RWPE2 (cell line): ENCODE measurements at places on chromosomes 16 and 17.
A peak's percentile ranks its signal among the peaks of the same experiment; 100 is the strongest.

DNA sequence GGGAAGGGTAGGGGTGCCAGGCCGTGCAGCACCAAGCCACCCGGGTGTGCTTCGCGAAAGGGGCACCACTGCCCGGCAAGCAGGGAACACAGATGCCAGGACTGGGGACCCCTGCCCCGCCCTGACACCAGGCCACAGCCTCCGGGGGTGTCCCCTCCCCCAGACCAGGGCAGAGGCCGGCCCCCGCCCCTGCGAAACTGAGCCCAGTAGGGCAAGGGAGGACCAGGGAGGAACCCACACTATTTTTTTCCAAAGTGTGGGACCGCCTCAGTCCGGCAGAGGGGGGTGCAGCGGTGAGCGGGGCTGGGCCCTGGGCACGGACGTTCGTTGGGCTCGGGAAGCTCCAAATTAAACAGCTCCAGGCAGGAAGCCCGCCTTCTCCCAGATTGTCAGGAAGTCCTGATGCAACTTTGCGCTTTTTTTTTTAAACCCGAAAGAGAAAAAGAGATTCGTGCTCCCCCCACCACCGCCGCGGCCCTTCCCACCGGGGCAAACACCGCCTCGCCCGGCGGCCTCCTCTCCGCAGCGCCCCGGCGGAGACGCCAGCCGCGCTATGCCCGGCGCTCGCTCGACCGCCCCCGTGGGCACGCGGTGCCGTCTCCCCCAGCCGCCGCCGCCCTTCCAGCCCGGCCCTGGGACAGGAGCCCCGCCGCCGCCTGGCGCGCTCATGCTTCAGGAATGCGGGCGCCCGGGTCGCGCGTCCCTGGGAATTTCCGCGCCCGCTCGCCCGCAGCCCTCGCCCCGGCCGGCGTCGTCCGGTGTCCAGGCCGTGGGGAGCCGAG, 755 bp downstream of the PIEZO1 start:
- peak; percentile 77 for DNase-seq

DNA sequence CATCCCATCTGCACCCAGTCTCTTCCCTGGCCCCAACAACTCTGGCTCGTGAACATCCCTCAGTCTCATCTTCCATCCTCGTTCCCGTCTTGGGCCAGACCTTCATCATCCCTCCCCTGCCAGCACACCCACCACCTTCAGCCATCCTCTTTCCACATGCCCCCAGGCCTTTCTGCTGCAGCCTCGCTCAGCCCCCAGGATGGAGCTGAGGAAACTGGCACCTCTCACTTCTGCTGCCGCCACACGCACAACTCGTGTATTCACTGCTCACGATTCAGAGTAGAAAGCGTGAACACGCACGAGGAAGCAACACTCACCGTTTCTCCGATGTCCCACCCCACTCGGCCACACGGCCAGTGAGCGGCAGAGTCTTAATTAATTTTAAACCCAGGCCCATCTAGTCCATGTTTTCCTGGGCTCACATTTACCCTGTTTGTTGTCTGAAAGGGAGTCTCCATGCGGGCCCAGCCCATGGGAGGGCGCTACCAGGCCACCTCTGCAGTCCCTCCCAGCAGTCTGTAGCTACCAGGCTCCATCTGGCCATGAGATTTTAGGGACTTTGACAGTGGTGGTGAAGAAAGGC, 12.5 kb downstream of the C16orf90 start:
- no peak for DNase-seq

- no peak for DNase-seq
Observed at GRCh38 chr17:8997994-8998628, 23.2 kb upstream of the NTN1 start.

- no peak for DNase-seq
Observed at GRCh38 chr17:72342627-72343527, 222.1 kb downstream of the SOX9 start.

DNA sequence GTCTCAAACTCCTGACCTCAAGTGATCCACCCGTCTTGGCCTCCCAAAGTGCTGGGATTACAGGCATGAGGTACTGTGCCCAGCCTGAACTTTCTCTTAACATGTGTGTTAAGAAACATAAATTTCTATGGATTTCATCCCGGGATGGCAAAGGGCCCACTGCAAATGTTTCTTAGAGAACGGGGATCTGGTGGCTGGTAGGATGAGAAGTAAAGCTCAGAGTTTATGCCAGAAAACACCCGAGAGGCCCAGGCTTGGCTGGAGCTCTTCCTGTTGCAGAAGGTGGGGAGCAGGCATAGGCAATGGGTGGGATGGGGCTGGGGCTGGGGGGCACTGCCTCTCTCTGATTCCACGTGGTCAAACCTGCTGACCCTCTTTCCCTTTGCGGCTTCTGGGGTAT, 5.6 kb upstream of the CARHSP1 start:
- DNase-seq = no peak

GRCh38 chr17:60403962-60404361, 12.0 kb upstream of the USP32 start:
- no peak for DNase-seq

GRCh38 chr17:40678902-40679522, 14.0 kb upstream of the KRT222 start:
- DNase-seq = no peak

GRCh38 chr16:75198135-75198600, 8.8 kb downstream of the CTRB2 start:
- no peak for DNase-seq

- DNase-seq = no peak
Observed at GRCh38 chr16:3534126-3534525, 33.3 kb downstream of the CLUAP1 start.

DNA sequence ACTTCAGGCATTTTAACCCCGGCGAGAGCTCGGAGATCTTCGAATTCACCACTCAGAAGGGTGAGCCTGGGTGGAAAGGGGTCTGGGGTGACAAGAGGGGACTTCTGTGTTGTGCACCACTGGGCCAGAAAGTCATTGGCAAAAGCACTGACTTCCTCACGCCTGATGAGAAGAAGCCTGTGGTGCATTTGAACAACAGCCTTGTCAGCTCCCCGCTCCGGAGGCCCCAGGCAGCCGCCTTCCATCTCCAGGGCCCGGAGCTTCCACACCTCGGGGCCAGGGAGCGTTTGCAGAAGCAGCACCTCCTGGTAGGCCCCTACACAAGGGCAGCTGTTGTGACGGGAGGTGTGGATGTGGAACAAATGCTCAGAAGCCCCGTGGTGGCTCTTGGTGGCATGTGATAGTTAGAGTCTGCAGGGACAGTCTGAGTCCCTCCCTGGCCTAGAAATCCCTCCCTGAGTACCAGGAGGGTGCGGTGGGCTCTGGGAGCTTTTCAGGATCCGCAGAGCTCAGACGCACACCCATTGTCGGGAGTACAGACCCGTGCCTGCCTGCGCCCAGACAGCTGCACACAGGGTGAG, 9.7 kb downstream of the CACNG1 start:
- DNase-seq = peak; percentile 52

DNA sequence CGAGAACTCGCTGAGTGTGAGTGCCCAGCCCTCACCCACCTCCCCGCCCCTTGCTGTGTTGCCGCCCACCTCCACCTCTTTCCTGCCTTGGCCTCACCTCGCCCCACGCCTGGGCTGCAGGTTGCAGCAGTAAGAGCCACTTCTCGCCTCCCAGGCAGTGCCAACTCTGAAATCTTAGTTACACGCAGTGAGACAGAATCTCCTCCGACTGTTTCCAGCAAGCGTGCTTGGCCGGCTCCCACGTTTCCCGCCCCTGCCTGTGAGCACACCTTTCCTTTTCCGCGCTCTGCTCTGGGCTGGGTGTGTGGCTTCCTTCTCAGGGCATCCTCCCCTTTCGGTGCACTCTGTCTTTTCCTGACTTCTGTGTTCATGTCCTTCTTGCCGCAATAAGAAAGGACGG, 5.7 kb downstream of the ENGASE start:
- no peak for DNase-seq

GRCh38 chr16:63998-64913, 8.2 kb downstream of the RHBDF1 start:
- no peak for DNase-seq

GRCh38 chr17:36616061-36617029, 15.0 kb downstream of the MRM1 start:
- no peak for DNase-seq

DNA sequence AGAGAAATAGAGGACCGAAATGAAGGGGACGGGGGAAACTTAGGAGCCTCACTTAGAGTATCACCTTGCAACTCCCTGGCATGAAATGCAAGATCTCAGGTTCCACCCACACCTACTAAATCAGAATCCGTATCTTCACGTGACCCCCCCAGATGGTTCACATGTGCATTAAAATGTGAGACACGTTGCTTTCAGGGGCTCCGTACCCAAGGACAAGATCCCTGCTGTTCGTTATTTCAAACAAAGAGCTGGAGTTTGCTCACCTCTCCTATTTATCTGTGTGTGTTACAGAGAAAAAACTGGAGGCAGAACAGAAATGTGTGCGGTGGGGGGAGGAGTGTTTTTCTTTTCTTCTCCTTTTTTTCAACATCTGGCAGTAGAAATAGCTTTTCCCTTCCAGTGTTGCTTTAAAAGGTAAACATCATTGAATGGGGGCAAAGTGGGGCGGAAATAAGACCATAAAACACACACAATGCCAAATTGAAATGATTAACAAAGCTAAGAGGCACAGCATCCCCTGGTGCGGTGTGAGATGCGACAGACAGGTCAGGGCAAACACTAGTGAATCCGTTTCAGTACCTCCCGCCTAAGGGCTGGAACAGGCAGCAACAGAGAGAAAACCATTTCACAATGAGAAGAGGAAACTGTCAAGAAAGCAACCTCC, 145.4 kb downstream of the SOX9 start:
- DNase-seq = no peak

DNA sequence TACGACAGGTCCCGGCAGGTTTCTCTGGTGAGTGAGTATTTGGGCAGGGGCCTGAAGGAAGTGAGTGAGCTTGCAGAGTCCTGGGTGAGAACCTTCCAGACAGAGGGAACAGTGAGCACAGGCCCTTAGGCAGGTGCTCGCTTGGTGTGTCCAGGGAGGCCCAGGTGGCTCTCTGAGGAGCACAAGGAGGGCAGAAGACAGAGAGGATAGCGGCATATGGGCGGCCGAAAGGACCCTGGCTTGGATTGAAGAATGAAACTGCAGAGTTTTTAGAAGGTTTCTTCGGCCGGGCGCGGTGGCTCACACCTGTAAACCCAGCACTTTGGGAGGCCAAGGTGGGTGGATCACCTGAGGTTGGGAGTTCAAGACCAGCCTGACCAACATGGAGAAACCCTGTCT, 6.7 kb downstream of the DRG2 start:
- peak; percentile 54 for DNase-seq

DNA sequence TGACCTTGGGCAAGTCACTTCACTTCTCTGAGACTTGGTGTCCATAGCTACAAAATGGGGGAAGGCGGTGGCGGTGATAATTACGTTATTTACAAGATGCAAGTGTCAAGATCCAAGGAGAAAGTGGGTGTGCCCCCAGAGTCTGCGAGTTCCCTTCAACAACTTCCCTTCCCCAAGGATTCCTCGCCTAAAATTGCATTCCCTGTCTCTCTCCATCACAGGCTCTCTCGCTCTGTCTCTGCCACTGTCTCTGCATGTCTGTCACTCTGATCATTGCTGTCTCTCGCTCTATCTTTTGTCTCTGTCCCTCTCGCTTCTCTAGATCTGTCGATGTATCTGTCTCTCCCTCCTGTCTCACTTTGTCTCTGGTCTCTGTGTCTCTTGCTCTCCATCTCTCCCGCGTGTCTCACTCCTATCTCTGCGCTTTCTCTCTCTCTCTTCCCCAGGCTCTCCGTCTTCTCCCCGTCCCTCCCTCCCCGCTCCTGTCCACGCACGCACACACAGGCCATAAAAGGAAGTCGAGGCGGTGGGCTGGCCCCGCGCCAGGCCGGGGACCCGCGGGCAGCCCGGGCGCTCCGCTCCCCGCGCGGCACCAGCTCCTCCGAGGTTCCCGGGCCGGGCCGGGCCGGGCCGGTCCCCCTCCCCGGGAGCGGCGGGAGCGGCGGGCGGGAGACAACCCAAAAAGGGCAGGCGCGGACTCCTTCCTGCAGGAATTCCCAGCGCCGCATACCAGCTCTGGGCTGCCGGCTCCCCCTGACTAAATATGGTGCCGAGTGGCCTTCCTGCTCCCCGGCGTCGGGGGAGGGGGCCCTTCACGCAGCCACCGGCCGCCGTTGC, 1.1 kb upstream of the MYH11 start:
- no peak for DNase-seq

- no peak for DNase-seq
Observed at GRCh38 chr17:78368348-78368747, 8.5 kb upstream of the SOCS3 start.

GRCh38 chr16:84911486-84912216, 91.9 kb downstream of the CRISPLD2 start:
- DNase-seq = no peak
